ENCODE measurements at places on chromosomes 2 and 18. TPM values are rescaled to one million over a fixed set of nuclear protein-coding genes. Genes with fewer than 3 reads are reported as not detected.

Gene PIEZO2
- total RNA-seq = 7.2 TPM

Gene TGFA
- total RNA-seq = 3.7 TPM

DNA sequence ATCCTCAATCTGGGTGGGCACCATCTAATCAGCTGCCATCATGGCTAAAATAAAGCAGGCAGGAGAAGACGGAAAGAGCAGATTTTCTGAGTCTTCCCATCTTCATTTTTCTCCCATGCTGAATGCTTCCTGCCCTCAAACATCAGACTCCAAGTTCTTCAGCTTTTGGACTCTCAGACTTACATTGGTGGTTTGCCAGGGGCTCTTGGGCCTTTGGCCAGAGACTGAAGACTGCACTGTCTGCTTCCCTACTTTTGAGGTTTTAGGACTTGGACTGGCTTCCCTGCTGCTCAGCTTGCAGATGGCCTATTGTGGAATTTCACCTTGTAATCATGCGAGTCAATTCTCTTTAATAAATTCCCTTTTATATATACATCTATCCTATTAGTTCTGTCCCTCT, 36.6 kb downstream of the DIPK1C start:
- DNase-seq = no peak

DNA sequence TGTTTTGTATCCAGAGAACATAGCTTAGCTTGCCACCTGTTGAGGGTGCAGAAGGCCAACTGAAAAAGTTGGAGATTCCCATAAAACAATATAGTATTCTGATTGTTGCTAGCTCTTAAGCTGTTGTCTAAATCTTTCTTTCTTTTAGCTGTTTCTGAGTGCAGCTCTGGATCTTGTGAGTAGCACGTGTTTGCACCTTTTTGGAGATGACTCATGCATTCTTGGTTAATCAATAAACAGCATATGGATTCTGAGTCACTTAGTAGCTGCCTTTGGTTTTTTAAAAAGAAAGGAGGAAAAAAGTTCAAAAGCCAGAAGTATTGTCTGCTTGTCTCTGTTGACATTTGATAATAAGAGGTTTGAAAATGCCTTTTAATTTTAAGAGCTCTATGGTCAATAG, 483.0 kb upstream of the FSIP2 start:
- no peak for DNase-seq

DNA sequence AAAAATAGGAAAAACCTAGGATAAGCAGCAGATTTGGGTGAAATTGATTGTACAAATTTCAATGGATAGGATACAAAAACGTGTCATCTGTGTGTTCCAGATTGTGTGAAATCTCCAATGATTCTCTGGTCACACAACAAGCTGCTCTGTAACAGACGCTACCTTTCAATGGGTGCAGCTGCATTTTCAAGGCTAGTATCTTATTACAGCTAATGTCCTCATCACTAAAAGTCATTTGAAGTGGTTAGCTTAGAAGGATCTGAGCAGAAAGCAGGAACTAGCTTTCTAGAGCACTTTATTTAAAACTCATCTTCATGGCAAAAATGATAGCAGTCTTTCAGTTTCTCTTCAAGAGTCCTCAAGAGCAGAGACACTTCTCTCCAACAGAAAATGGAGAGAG, 364.6 kb downstream of the LRP1B start:
- no peak for DNase-seq

DNA sequence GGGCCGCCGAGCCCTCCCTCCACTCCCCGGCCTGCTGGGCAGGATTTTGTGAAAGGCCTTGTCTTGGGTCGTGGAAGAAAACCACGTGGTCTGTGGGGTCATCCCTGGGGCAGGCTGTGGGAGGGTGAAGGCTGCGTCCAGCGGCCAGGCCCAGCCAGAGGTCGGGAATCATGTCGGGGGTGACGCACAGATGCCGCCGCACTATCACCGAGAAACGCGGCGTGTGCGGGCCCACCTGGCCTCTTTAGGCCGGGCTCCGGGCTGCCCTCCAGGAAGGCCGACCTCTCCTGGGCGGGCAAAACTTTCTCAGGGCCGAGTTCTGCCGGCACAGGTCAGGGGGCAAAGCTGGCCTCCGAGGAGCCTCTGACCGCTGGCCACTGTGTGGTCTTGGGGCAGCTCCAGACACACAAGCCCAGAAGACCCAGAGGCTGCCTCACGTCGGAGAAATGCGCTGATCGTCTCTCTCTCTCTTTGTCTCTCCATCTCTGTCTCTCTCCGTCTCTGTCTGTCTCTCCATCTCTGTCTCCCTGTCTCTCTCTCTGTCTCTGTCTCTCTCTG, 28.4 kb downstream of the NFATC1 start:
- DNase-seq = peak; percentile 61

DNA sequence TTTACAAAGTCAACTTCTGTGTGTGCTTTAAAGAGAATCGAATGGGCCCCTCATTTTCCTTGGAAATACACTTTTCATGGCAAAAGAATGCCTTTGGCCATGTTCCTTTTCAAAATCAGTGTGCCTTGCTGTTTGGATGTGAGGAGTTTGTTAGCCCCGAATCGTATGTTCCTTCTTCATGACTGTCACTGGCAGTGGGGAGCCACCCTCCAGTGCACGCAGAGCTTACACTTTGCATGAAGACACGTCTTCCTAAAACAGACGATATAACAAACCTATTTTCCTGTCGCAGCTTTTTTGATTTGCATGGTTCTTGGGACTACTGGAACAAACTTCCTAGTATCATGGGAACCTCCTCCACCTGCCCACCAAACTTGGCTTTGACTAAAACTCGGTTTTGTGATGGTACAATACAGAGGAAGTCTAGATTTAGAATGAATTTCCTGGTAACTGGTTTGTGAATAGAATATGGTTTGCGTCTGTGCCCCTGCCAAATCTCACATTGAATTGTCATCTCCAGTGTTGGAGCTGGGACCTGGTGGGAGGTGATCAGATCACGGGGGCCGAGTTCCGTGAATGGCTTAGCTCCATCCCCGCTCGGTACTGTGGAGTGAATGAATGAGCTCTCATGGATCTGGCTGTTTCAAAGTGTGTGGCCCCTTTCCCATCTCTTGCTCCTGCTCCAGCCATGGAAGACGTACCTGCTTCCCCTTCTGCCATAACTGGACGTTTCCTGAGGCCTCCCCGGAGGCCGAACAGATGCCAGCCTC, 194.9 kb downstream of the TWIST2 start:
- DNase-seq = no peak
